Activated CD4-positive, alpha-beta T cell treated with anti-CD3 and anti-CD28 coated beads for 1 hour (primary cell): ENCODE measurements at places on chromosomes 4 and X.

GRCh38 chr4:129899849-129900248 is 803.9 kb downstream of the C4orf33 start:
- DNase-seq, result no peak

DNA sequence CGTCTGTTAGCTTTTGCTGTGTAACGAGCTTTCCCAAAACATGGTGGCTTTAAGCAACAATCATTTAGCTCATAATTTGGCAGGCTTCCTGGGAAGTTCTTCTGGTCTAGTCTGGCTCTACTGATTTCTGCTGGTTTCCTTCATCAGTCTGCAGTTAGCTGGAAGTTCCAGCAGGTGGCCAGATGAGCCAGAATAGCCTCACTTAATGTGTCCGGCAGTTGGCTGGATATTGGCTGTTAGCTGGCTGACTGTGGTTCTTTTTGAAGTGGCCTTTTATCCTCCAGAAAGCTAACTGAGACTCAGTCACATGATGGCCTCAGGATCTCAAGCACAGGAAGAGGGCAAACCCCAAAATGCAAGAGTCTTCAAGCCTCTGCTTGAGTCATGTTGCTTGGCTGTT is 34.9 kb downstream of the FTHL17 start:
- no peak for DNase-seq

DNA sequence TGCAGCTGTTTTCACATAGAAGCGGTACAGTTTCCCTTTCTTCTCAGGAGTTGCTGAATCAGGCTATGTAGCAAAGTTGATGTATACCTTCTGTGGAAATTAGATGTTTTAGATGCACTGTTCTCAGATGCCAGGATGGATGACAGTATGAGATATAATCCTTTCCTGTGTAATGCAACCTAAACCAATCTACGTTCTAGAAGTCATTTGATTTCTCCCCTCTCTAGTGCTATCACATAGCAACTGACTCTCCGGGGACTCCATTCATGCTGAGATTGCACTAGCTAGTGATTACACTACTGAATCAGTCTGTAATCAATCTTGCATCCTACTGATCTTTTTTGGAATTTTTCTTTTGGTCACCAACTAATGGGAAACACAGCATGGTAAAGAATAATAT is 1881.7 kb downstream of the PCDH7 start:
- DNase-seq, result no peak

- no peak for DNase-seq
Measured at GRCh38 chr4:91092398-91092980, 965.3 kb downstream of the CCSER1 start.

- DNase-seq, result no peak
Measured at GRCh38 chrX:153502796-153503195, 8.0 kb downstream of the BGN start.

GRCh38 chr4:54719378-54719777 is 61.6 kb downstream of the KIT start:
- DNase-seq, result no peak

- DNase-seq, result no peak
Measured at GRCh38 chr4:154868414-154869194, 87.5 kb downstream of the RBM46 start.

- no peak for DNase-seq
Measured at GRCh38 chr4:123017078-123017477, 94.7 kb upstream of the NUDT6 start.

- DNase-seq, result no peak
Measured at GRCh38 chr4:153169776-153170175, 34.5 kb upstream of the TRIM2 start.

DNA sequence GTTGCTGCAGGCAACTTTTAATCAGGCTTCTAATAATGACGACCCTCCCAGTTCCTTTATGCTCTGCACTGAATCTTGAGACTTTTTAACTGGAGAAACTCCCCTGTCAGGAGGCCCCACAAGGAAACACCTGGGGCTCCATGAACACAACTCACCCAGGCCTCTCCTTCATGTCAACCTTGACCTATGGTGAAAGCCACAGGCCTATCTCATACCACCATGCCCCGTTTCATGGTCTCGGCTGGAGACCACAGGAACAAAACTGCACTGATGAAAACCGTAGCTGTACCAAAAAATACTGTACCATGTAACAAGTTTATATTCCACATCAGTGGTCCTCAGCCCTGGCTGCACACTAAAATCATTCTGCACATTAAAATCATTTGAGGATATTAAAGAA is 57.0 kb downstream of the ZNF827 start:
- no peak for DNase-seq

GRCh38 chr4:24226023-24226422 is 336.2 kb upstream of the PPARGC1A start:
- DNase-seq, result no peak

DNA sequence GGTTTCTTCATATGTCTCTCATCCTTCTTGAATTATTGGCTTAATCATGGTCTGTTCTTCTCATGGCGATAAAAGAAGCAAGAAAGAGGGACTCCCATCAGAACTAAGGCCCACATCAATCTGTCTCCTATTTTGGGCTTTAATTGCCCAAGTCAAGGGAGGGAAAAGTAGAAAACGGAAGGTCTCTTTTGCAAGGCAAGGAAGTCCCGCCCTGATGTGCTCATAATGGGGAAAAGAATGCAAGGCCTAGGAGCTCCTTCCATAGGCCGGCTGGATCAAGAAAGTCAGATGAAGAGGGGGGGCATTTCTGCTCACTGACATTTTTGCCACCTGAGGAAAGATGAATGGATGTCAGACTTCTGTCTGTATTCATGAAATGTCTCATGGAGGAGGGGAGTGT is 127.7 kb upstream of the RPS6KA3 start:
- no peak for DNase-seq

GRCh38 chr4:61200916-61201526 is 895 bp downstream of the ADGRL3 start:
- no peak for DNase-seq

- no peak for DNase-seq
Measured at GRCh38 chrX:75155447-75155826, 646 bp downstream of the ABCB7 start.

DNA sequence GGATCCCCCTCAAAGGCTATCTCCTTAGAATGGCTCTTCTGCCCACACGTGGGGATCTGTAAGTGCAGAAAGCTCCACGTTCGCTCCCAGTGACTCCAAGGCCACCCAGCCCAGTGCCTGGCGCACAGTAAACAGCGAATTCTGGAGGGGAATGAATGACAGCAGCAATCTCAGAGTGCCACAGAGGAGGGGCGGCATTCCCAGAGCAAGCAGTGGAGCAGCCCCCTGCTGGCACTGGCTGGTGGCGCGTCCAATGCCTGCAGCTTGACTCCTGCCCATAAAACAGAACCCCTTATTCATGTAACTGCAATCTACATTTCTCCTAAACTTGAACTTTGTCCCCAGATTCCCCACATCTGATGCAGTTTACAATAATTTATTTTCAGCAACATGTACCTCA is 6.9 kb upstream of the HELT start:
- no peak for DNase-seq

GRCh38 chr4:148211533-148211932 is 230.7 kb downstream of the NR3C2 start:
- no peak for DNase-seq

DNA sequence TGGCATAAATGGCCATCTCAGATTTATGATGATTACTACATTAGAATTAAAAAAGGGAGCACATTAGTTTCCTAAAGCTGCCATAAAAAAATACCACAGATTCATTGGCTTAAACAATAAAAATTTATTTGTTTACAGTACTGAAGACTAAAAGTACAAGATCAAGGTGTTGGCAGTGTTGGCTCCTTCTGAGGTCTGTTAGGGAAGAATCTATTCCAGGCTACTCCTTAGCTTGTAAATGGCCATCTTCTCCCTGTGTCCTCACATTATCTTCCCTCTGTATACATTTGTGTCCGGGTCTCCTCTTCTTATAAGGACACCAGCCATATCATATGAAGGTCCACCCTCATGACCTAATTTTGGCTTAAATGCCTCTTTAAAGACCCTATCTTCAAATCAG is 341.0 kb downstream of the SLC7A11 start:
- DNase-seq, result no peak

- no peak for DNase-seq
Measured at GRCh38 chrX:77167993-77168392, 279.2 kb upstream of the FGF16 start.

GRCh38 chr4:26273616-26273980 is 47.2 kb upstream of the RBPJ start:
- no peak for DNase-seq
